Fibroblast of mammary gland (primary cell): ENCODE measurements at places on chromosomes 3 and 15.
A peak's percentile ranks its signal among the peaks of the same experiment; 100 is the strongest.

DNA sequence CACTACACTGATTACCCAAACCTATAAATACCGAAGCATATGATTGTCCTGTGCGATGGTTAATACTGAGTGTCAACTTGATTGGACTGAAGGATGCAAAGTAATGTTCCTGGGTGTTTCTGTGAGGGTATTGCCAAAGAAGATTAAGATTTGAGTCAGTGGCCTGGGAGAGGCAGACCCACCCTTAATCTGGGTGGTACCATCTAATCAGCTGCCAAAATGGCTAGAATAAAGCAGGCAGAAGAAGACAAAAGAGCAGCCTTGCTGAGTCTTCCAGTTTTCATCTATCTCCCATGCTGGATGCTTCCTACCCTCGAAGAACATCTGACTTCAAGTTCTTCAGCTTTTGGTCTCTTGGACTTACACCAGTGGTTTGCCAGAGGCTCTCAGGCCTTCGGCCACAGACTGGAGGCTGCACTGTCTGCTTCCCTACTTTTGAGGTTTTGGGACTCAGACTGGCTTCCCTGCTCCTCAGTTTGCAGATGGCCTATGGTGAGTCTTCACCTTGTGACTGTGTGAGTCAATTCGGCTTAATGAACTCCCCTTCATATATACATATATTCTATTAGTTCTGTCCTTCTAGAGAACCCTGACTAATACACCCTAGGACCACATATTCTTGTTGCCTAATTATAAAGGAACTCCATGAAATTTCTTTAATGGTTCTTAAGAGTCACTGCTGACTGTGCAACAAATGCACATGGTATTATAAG lies 31.7 kb downstream of the CSNK1G1 start:
- DNase-seq: peak; percentile 83

DNA sequence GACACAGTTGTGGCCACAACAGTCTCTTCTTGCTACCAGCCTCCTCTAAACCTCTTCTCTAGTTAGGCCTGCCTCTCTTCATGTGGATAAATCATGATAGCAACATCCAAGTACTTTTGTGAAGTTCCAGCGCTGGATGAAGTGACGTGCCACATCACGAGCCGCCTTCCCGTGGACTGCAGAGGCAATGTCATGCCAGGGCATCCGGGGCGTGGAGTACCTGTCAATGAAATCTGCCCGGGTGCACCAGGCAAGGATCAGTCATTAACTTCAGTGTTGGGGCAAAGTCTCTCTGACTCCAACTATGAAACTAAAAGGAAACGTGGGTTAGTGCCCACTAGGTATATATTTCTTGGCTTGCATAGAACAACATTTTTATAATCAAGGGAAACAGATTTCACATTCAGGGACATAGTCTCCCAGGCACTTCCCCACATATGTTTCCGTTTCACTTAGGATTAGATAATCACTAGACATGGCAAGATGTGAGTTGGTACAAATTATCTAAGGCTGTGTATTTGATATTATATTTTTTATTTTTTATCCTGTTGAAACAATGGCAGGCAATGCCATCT lies 133.6 kb downstream of the PLD1 start:
- no peak for DNase-seq

- DNase-seq: peak; percentile 93
These were observed 7.2 kb downstream of the CD276 start for GRCh38 chr15:73691396-73691795.

DNA sequence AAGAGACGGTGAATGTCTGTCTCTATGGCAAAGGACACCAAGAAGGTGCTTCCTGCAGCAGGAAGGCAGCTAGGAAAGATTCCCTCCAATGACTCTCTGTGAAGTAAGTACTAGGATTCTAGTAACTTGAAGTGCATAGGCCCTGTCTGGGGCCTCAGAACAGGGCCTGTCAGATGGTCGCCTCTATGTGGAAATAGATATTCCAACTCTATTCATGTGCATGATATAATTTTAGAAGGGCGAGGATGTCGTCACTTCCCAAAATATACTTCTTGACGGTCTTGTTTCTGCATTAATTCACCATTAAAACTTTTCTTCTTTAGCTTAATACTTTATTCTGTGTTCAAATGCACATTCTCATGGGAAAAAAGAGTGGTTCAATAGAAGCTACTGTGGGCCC lies 167.0 kb downstream of the TLE3 start:
- DNase-seq: no peak
